Fibroblast of upper back skin (primary cell): ENCODE measurements at places on chromosomes 2 and 18.

DNA sequence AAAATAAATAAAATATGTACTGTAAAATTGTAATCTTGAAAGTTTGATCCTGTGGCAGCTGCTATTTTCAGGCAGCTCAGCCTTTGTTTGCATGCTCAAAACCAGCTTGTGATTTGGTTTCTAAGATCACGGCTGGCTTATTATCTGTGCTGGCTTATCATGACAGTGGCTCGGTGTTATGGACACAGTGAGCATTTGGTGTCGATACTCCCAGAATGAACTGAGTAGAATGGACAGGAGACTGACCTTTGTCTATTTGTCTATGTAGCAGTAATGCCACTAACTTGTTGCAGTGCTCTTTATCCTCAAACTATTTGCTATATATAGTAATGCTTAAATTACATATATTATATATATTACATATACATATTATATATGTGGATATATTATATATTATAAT lies 58.8 kb downstream of the NEDD4L start:
- DNase-seq: no peak

DNA sequence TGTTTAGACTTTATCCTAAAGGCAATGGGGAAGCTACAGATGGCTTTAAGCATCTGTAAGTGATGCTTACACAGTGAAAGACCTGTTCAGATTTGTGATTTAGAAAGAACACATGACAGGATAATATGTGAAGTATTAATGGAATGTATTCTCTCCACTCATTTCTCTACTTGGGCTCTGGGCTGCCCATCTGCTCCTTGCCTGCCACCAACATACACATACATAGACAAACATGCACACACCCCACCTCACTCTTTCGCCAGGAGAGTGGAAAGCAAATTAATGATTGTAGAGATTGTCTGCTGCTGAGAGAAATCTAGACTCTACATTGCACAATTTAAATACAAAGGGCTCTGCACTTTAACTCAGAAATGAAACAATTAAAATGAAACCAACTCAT lies 61.0 kb upstream of the NFE2L2 start:
- DNase-seq: peak; percentile 77

- peak; percentile 33 for DNase-seq
These were observed 14.0 kb upstream of the ITGAV start for GRCh38 chr2:186575856-186576255.

GRCh38 chr2:69195706-69196105 lies 182.7 kb downstream of the ANTXR1 start:
- no peak for DNase-seq

GRCh38 chr2:175111200-175111657 lies 56.8 kb downstream of the ATF2 start:
- peak; percentile 50 for DNase-seq

DNA sequence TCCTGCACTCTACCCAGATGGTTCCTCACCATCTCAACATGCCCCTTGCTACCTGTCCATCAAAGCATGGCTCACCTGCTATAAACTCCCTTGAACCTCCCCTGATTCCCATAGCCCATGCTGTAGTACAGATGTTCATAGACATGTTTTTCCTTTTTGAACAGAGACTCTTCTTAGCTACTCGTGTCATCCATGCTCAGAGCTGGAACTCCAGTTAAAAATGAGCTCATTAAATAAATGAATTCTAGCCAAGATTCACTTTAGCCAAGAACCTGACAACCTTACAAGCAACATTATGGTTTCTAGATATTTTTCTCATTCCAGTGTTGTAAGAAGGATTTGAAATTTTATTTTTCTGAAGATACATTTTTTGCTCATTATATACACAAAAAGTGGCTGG lies 65.0 kb downstream of the SCG2 start:
- DNase-seq: no peak

GRCh38 chr2:74142340-74142739 lies 5.4 kb downstream of the BOLA3 start:
- no peak for DNase-seq

DNA sequence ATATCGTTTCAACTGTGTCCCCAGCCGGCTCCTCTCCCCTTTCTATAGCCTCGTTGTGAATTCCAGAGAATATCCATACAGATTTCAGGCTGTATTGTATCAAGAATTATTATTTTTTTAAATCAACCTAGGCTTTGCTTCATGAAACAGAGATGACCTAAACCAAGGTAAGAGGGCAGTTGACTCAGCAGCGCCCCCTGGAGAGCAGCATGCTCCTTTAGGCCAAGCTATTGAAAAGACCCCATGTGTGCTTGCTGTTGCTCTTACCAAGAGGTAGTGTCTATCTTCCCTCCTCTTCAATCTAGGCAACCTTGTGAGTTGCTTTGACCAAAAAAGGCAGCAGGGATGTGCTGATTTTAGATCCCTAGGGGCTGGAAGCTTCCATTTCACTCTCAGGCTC lies 426.7 kb upstream of the SMIM21 start:
- DNase-seq: no peak
